ENCODE measurements at places on chromosomes 2 and 18.

DNA sequence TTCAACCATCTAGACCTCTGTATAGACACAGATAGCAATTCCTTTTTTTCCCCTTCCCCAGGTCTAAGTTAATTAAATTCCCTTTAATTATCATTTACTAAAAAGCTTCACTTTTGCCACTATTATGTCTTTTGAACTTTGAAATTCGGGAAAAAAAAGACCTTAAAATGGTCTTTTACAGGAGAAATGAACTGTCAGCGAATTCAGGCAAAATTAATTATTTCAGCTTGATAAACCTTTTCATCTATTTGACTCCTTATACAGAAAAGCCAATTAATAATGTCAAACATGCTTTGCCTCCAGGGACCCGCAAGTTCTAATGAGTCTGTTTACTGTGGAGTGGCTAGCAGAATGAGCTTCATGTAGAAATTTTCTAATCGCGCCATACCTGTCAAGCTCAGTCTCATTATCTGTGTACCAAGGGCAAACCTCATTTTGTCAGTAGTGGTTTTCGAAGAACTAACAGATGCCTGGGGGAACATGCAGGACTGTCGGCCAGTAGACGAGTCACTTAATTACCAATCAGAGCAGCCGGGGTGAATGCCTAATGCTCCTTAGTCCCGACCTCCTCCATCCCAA lies 287.7 kb downstream of the INSIG2 start:
- no peak for DNase-seq

GRCh38 chr2:155689791-155690190 lies 642.7 kb downstream of the NR4A2 start:
- DNase-seq: no peak

DNA sequence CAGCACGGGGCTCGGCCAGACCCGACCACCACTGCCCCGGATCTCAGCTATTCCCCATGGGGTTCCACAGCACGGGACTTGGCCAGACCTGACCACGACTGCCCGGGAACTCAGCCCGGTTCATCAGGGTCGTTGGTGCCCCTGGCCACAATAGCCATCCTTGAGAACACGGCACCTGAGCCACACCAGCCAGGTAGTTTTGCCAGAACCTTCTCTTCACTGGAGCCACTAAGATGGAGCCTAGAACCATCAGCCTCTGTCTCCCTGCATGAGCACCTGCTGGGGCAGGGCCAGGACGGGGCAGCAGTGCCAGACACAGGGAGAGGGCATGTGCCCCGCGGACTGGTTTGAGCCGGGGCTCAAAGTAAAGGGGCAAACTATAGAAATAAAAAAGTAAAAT lies 11.4 kb upstream of the KCNG2 start:
- DNase-seq: no peak

- DNase-seq: no peak
Observed at GRCh38 chr2:157692768-157693167, 64.1 kb upstream of the ACVR1C start.

DNA sequence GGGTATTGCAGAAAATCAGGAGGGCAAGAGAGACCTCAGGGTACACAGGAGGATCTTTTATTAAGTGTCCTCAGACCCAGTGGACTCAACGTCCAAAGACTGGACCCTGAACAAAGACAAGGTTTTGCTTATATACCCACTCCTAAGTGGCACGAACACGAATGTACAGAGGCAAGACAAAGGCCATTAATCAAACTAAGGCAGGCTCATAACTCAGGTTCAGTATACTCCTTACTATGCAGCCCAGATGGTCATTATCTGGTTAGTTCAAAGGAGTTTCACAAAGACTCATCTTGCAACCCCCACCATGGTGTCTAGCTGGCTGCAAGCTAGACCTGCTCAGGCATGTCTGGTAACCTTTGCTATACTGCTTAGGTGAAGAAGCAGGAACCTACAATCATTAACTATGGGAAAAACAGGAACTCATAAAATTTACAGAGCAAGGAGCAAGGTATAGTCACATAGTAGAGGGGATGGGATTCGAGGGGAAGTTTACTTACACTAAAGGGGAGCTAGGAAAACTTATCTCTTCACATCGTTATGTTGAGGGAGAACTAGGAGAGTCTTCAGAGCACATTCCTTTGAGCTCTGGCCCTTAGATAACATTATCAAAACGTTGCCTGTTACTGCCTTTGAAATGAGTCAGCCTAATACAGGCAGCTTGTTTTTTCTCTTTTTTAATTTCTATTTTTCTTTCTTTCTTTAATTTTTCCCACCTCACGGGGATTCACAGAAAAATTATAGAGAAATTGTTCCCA lies 33.9 kb downstream of the SLC4A3 start:
- no peak for DNase-seq

DNA sequence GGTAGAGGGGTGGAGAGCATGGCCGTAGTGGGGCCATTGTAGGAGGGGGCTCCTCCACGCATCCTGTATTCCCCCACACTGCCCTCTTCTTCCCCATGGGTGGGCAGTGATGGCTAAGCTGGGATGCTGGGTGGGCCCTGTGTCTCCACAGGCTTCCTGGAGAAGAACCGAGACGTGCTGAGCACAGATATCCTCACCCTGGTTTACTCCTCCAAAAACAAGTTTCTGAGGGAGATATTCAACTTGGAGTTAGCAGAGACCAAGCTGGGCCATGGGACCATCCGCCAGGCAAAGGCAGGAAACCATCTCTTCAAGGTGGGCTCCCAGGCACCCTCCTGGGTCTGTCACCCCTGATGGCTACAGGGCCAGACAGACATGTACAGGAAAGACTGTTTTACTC lies 52.8 kb downstream of the MYO7B start:
- no peak for DNase-seq

DNA sequence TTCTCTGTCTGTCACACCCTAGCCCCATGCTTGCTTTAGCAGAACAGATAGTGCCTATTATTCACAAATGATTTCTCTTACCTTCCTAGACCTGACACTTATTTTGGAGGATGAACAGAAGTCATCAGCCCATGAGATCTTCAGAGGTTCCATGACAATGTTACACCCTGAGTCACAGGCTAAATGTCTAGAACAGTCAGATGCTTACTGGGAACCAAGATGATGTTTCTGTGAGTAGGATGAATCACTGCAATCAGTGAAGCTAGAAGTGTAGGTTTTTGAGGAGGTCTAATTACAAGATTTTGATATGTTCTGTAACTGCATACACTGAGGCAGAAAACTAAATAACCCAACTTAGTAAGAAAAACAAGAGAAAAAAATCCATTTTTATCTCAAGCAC lies 123.0 kb upstream of the THUMPD2 start:
- DNase-seq: no peak

DNA sequence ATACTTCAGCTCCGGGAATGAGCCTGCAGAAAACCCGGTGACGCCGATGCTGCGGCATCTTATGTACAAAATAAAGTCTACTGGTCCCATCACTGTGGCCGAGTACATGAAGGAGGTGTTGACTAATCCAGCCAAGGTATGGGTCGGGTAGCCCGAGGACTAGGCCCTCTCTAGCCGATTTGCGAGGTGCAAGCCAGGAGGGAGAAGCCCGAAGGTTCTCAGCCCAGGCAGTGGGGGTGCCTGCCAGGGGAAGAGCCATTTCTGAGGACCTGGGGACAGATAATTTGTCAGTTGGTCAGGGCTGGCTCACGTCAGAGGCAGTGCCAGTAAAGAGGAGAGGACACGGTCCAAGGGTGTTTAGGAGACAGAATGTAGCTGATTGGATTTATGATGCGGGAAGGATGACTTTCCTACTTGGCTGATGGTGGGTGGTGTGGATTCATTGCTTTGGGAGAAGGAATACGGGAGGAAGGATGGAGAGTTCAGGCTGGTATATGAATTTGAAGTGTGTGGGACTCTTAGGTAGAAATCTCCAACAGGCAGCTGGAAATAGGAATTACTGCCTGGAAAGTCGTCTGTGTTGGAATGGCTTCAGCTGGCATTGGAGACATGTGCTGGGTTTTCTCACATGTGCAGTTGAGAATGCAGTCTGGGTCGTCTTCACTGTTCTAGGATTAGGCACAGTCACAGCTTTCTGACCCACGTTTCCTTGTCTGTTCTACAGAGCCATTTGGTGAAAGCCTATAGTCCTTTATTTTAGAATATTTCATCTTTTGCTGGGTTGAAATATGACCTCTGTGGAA lies 874 bp downstream of the NDUFAF7 start:
- DNase-seq: no peak

GRCh38 chr2:237561221-237561620 lies 5.2 kb upstream of the PRLH start:
- no peak for DNase-seq

DNA sequence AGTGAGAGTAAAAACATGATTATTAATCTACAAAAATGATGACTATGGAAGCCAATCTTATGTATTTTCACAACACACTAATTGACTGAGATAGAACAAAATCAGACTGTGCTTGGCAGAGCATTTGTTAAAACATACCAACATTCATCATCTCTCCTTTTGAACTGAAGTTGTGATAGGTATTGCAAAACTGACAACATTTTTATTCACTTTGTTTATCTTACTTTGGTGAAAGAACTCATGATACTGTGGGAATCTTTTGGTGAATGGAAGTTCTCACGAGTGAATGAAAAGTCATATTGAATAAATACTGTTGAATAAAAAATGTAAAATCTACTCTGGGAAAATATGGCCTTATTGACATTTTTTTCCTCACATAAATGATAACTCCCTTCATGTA lies 1430.2 kb upstream of the PIK3C3 start:
- DNase-seq: no peak

DNA sequence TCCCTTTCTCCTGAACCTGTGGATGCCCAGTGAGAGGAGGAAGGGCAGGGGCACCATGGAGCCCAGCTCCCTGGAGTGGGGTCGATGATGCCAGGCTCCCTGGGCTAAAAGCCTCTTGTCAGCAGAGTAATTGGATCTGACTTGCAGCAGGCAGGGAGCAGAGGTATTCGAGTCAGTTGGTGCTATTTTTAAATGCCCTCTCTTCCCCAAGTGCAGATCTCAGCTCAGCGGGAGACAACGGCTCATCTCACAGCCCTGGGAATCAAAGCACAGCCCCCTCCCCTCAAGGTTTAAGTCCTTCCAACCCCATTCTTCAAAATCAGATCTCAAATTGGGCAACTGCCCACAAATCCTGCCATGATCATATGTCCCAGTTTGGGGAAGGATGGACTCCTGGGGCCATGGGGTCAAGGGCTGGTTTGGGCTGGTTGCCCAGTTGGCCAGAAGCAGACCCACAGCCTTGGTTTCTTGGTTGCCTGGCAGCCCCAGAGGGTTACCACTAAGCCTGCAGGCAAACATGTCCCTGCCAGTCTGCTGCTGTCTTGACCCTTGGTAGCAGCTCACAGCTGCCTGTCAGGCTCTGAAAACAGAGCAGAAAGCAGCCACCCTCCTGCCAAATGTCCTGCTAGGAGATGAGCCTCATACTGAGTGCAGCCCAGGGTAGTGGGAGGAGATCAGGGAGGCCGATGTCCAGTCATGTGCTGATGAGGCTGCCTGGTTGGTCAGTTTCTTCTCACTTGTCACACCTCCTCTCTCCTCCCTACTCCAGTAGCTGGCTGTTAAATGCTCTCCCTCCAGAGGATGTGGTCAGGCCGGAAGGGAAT lies 244.9 kb downstream of the LOXHD1 start:
- DNase-seq: peak; percentile 21

DNA sequence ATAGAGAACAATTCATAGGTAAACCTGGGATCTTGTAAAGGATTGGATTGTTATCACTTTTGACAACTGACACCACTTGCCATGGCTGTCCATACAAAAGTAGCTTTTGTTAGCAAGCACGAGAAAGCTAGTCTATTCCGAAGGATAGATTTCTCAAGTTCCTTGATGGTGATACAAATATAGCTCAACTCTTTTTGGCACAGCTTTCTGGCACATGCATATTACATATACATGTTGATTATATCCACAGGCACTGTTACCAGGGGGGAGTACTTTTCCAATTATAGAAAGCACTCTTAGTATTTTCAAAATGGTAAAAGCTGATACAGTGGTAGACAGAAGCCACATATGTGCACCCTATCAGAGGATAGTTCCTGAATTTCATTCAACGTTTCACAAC lies 168.9 kb downstream of the UPP2 start:
- no peak for DNase-seq

DNA sequence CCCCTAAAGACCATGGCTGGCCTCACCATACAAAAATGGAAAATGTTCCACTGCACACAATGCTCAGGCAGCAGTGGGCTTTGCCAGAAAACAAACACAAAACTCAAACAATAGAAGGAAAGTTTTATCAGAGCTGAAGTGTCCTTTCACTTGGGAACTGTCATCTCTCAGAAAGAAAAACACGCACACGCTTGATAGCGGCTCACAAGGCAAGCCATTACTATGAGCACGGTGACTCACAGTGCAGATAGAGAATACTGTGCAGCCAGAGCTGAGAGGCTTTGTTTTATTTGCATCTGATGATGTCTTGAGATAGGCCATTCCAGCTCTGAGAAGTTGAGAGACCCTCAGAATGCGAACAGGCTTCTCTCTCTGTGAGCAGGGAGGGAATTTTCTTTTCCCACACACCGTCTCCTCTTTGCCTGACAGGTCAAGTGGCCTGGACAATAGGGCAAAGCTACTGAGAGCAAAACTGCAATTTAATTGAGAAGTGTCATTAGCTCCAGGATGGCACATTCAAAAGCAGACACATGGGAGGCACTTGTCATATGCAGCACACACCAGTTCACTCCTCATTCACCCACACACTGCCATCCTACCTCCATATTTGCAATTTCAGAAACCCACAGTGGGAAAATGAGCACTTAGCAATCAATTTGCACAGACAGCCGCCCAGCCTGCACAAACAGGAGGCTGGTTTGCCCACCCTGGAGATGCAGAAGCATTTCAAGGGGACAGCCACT lies 236.6 kb downstream of the SS18 start:
- no peak for DNase-seq

DNA sequence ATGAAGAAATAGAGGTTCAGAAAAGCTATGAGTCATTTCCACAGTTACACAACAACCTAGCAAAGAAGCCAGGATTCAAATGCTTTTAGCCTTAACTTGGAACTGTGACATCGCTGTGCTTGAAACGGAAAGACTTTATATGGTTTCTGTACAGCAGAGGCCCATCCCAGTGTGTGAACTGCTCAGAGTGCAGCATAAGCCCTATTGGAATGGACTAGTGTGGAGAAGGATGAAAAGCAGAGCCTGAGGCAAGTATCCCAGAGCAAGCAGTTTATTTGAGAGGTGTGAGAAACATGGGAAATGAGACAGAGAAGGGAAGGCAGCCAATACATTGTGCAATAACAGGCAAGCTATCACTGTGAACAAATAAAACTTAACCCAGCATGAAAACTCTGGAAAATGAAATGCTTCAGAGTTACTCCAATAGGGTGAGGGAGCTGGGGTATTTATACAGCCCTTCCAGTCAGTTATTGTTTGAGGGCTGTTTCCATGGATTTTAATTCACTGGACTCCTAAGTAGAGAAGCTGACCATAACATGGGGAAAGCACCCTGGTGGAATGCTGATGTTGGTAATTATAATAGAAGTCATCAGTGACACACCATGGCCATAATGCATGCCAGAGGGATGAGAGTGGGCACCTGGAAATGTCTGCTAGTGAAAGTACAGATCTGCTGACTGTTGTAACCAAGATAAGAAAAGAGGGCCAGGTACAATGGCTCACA lies 254.0 kb upstream of the POU3F3 start:
- no peak for DNase-seq

DNA sequence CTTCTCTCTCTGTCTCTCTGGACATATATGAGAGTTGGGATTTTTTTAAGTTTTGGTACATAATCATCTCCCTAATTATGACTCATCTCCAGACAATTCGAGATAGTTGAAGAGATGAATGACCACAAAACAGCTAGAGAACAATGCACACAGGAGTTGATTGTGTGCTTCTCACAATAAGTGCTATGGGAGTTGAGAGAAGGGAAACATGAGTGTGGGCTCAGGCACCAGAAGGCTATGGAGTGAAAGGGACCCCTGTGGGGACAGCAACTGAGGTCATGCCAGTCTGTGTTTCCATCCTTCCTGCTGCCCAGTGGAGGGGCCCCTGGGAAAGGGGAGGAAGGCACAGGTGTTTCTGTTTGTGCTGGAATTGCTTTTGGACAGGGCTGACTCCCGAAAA lies 6.5 kb upstream of the YWHAQ start:
- no peak for DNase-seq

Measured in NCI-H2029 treated with DMSO at 0.1 percent for 48 hours (cell line).